ENCODE measurements at places on chromosomes 2 and 18.

DNA sequence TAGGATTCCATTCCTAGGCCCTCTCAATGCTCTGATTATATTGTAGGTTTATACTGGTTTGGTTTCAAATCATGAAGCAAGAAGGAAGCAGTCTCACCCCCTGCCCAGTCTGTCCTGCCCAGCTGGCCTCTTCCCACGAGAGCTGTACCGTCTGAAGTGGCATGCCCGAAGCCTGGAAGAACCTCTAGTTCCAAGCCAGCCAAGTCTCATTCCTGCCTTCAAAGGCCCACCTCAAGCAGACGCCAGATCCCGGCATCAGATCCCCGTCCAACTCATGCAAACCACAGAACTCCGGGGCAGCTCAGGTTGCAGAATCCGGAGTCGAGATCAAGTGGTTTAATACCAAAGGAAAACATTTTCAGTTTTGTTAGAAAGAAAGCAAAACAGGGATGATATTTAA, 234.4 kb downstream of the LPIN1 start:
- DNase-seq, result no peak

GRCh38 chr2:200239216-200239615, 67.3 kb upstream of the SPATS2L start:
- DNase-seq, result no peak

DNA sequence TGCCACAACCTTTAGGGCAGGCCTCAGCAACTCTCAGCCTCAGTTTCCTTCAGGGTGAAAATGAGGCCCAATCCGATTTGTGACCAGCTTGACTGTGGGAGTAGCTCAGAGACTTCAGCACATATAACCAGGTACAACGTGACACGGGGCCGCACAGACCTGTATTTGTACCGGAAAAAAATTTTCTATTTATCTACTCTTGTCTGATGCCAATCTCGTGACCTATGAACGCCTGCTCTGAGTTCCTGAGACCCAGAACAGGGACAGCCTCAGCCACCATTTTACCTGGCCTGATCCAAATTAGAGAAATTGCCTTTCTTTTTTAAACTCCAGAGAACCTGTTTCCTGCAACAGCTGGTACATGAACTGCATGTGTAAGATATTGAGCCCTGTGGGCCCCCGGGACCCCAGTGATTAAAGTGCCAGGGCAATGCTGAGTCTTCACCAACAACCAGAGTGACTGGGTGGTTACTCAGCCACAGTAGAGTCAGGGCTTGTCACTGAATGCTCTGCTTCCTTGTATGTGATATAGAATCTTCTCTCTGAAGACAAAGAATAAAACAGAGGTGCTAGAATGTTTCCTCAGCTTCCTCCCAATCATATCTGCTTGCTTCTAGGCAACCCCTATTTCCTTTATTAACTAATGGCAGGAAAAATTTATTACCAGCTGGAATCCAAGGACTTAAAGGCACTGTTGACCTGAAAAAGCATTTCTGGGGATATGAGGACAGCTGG, 47.8 kb upstream of the FZD7 start:
- no peak for DNase-seq

- DNase-seq, result no peak
These were observed 10.8 kb upstream of the AMER3 start for GRCh38 chr2:130744287-130745117.

GRCh38 chr2:55089726-55090125, 39.5 kb upstream of the RTN4 start:
- DNase-seq, result no peak

DNA sequence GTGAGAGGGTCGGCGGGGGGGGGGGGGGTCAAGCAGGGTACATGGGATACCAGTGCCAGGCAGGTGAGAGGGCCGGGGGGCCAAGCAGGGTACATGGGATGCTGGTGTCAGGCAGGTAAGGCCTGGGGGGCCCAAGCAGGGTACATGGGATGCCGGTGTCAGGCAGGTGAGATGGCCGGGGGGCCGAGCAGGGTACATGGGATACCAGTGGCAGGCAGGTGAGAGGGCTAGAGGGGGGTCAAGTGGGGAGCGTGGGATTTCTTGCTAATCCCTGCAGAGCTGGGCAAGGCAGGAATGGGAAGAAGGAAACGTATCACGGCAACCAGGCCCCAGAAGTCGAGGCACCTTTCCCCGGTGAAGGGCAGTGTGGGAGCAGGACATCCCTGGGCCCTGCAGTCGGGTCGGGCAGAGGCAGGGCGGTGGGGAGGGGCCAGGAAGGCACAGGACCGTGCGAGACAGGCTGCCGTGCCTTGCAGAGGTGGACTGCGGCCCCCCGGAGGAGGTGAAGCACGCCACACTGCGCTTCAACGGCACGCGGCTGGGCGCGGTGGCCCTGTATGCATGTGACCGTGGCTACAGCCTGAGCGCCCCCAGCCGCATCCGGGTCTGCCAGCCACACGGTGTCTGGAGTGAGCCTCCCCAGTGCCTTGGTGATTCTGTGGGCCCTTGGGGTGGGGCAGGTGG, 49.3 kb downstream of the MTERF4 start:
- DNase-seq, result no peak

DNA sequence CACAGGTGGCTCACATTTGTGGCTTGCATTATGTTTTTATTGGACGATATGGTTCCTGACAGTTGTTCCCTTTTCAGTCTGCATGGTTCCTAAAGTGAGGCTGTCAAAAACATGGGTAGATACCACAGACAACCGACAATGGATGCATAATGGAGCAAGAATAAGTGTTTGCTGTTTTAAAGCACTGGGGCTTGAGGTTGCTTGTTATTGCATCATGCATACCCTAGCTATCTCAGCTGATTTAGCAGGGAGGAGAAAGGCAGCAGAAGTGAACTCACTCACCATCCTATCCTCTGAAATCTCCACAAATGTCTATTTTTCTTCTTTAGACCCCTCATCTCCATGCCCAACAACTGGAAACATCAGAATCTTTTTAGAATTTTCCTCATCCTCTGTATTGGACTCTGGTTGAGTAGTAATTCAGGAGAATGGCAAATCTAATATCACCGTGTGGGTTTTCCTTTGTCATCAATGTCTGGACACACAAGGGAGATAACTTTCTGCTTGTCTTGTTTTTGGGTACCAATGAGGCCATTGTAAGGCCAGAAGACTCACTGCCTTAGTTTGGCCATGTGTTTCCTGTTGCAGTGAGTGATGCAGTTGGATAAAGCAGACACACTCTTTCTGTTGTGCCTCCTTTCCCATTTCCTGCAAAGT, 46.7 kb downstream of the FBXO48 start:
- no peak for DNase-seq
